T-cell (primary cell): ENCODE measurements at places on chromosomes 11 and 22.

DNA sequence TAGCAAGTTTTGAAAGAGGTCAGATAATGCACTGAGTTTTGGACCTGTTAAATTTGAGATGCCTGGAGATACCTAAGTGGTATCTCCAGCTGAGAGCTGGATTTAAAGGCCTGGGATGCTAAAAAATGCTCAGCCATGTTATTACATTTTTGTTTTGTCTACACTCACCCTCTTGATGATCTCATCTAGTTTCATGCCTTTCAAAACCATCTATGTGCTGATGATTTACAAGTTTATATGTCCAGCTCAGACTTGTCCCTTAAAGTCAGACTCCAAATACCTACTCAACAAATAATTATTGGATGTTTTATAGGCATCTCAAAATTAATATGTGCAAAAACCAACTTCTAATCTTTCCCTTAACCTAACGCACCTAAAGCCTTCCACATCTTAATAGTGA lies 103.6 kb upstream of the OR9G4 start:
- DNase-seq, result no peak
- H3K27ac ChIP-seq, result no peak overlapping the region
- no peaks in the 10 kb centered on the region for H3K4me1 ChIP-seq
- H3K36me3 ChIP-seq, result no peaks in the 10 kb centered on the region
- no peak overlapping the region for H3K4me3 ChIP-seq

DNA sequence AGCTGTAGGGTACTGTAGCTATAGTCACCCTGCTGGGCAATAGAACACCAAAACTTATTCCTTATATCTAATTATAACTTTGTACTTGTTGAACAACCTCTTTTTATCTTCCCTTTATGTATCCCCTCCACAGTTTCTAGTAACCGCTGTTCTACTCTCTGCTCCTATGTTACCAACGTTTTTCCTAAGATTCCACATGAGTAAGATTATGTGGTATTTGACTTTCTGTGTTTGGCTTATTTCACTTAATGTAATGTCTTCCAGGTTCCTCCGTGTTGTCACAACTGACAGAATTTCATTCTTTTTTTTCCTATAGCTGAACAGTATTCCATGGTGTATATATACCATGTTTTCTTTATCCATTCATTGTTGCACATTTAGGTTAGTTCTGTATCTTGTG lies 258.4 kb downstream of the DYNC2H1 start:
- H3K36me3 ChIP-seq, result no peaks in the 10 kb centered on the region
- no peak overlapping the region for H3K4me3 ChIP-seq
- no peak for DNase-seq

- no peaks in the 10 kb centered on the region for H3K4me1 ChIP-seq
- no peak for DNase-seq
- H3K36me3 ChIP-seq, result no peaks in the 10 kb centered on the region
These were observed 14.7 kb upstream of the VPREB1 start for GRCh38 chr22:22229683-22230420.

DNA sequence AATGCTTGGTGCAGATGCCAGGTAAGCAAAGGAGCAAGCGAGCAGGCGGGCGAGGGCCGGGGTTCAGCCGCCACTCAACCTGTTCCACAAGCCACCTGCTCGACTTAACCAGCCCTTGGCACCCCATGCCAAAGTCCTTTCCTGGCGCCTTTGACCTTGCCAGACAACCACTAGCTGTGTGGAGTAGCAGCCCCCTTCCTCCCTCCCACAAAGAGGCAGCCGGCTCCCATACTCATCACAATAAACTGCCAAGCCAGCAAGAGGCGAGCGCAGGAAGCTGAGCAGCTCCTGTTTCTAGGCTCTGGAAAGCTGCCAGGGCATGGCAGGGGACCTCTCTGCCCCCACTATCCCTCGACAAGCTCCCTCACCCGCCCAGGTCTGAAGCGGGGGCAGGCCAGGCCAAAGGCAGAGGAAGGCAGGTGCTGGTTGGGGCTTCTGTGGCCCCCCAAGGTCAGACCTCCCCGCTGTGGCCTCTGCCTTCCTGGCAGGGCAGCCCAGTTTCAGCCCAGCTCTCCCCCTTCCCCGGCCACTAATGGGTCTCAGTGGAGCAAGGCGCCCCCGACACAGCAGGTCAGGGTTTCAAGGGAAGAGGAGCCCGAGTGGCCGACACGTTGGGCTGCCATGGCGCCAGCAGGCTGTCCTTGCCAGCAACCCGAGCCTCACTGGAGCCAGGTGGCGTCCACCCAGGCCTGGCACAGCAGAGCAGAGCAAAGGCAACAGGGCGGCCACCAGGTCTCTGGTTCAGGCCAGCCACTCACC lies 15.3 kb downstream of the MACROD1 start:
- H3K4me1 ChIP-seq, result no peaks in the 10 kb centered on the region
- no peak overlapping the region for H3K4me3 ChIP-seq
- H3K27ac ChIP-seq, result no peak overlapping the region
- H3K27me3 ChIP-seq, result no peaks in the 10 kb centered on the region
- no peak for DNase-seq

GRCh38 chr22:33706100-33706499 lies 214.2 kb downstream of the LARGE1 start:
- no peaks in the 10 kb centered on the region for H3K36me3 ChIP-seq
- no peaks in the 10 kb centered on the region for H3K4me1 ChIP-seq
- no peak for DNase-seq
- no peaks in the 10 kb centered on the region for H3K27me3 ChIP-seq
- H3K4me3 ChIP-seq, result no peak overlapping the region

DNA sequence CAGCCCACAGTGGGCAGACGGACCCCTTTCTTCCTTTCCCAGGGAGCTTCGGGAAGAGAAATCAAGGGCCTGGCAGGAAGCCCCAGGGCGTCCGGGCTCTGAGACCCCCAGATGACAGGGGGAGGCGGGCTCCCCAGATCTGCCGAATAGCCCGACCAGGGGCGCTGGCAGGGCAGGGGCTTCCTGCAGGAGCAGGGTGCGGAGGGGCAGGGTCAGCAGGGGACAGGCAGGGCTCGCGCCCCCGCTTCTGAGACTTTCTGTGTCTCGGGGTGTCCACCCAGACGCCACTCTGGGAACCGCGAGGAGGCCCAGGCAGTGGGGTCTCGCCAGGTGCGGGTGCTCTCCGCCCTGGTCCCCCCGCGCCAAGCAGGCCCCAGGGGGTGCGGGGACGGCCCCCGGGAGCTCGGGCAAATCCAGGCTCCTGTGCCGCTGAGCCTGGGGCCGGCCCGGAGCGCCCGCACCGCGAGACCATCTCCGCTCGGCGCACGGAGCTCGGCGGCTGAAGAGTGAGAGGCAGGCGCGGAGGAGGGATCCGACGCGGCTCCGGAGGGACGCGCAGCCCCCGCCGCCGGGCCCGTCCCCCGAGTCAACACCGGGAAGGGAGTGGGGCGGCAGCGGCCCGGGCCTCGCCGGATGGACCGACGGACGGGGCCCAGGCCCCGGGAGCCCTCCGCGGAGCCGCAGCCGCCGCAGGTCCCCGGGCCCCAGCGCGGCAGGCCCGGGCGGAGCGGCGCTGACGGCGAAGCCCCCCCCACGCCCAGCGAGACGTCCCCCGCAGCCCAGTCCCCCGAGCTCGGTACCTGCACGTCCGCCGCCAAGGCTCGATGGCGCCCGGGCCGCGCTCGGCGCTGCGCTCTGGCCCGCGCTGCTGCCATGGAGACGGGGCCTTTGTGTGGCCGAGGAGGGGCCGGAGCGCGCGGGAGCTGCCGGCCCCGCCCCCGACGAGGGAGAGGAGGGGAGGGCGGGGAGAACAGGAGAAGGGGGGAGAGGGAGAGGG lies at the start of gene PLXNB2:
PLXNB2 (minus strand) TSS at position 894 of the 997 bp plus-strand sequence. CDS start 17,062 bp downstream, outside the sequence.
- no peak for DNase-seq
- H3K4me3 ChIP-seq, result peak within 1 kb of the TSS; percentile 23
- H3K27me3 ChIP-seq, result no peaks in the 10 kb centered on the region
- no peak within 1 kb of the TSS for H3K27ac ChIP-seq
- no peaks in the 10 kb centered on the region for H3K36me3 ChIP-seq
- H3K4me1 ChIP-seq, result no peaks in the 10 kb centered on the region

GRCh38 chr11:62553080-62553838 lies 6.7 kb upstream of the AHNAK start:
- peaks cover 85% of the 10 kb centered on the region for H3K4me1 ChIP-seq
- peak; percentile 65 for DNase-seq
- H3K4me3 ChIP-seq, result no peak overlapping the region
- peak overlapping the region; percentile 98 for H3K27ac ChIP-seq
- no peaks in the 10 kb centered on the region for H3K36me3 ChIP-seq

GRCh38 chr11:17558025-17558780 lies 11.1 kb downstream of the OTOG start:
- peaks cover 27% of the 10 kb centered on the region for H3K27me3 ChIP-seq
- no peak for DNase-seq
- H3K4me1 ChIP-seq, result no peaks in the 10 kb centered on the region
- H3K27ac ChIP-seq, result no peak overlapping the region

DNA sequence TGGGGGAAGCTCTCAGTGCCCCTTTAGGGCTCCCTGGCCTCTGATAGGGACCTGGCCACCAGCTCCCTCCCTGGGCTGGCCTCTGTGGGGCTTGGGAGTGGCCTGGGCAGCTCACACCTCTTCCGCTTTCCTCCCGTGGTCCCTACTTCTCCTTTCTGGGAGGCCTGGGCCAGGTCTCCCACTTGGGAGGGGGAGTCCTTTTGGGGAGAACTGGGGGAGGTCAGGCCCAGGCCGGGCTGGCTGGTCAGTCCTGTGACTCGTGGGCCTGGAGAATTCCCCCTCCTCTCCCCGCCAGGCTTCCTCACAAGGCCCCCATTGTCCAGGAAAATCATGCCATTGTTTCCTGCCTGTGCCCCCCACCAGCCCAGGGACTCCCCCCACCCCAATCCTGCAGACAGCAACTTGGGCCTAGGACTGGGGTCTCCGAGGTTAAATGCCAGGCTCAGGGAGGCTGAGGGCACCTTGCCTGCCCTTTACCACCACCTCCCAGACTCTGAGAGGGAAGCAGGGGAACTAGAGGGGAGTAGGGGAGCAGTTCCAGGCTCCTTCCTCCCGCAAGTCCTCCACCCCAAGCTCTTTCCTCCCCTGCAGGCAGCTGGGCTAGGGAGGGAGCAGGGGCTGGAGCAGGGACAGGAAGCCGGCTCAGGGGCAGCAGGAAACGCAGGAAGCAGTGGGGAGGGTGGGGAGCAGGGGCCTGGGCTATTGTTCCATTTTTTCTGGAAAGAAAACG lies 2.8 kb downstream of the MAP3K11 start:
- peaks cover 39% of the 10 kb centered on the region for H3K36me3 ChIP-seq
- no peaks in the 10 kb centered on the region for H3K27me3 ChIP-seq
- H3K4me1 ChIP-seq, result peaks cover 29% of the 10 kb centered on the region
- H3K4me3 ChIP-seq, result peak overlapping the region; percentile 32
- DNase-seq, result no peak

GRCh38 chr11:2261436-2262230 lies 8.8 kb downstream of the ASCL2 start:
- no peaks in the 10 kb centered on the region for H3K27me3 ChIP-seq
- peaks cover 4% of the 10 kb centered on the region for H3K4me1 ChIP-seq
- no peak overlapping the region for H3K4me3 ChIP-seq
- no peaks in the 10 kb centered on the region for H3K36me3 ChIP-seq
- no peak overlapping the region for H3K27ac ChIP-seq

DNA sequence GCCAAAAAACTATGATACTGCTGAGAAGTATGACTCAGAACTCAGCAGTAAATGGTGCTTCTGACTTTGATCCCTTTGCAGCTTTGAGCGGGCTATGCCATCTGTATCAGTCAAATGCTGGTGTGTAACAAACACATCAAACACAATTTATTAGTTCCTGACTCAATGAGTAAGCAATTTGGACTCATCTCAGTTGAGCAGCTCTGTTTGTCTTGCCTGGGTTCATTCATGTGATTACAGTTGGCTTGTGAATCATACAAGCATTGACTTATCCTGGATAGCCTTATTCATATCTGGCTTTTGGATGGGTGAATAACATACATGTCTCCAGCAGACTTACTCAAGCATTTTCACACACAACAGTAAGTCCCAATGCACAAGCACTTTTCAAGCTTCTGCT lies 858.8 kb downstream of the METTL15 start:
- no peak overlapping the region for H3K4me3 ChIP-seq
- no peaks in the 10 kb centered on the region for H3K36me3 ChIP-seq
- H3K27me3 ChIP-seq, result no peaks in the 10 kb centered on the region
- no peak overlapping the region for H3K27ac ChIP-seq
- no peaks in the 10 kb centered on the region for H3K4me1 ChIP-seq
- DNase-seq, result no peak

- no peak overlapping the region for H3K4me3 ChIP-seq
- H3K27ac ChIP-seq, result no peak overlapping the region
- no peak for DNase-seq
- no peaks in the 10 kb centered on the region for H3K27me3 ChIP-seq
- H3K36me3 ChIP-seq, result peaks cover 12% of the 10 kb centered on the region
These were observed 6.3 kb downstream of the CRY2 start for GRCh38 chr11:45853332-45854219.

GRCh38 chr22:37244114-37244921 lies at the start of gene RAC2:
RAC2 (minus strand) TSS chr22:37244269; CDS start chr22:37244148, 121 bp downstream.
- peak within 1 kb of the TSS; percentile 88 for H3K27ac ChIP-seq
- H3K4me3 ChIP-seq, result peak within 1 kb of the TSS; percentile 97
- H3K4me1 ChIP-seq, result peaks cover 33% of the 10 kb centered on the region

- H3K36me3 ChIP-seq, result no peaks in the 10 kb centered on the region
- H3K4me3 ChIP-seq, result no peak overlapping the region
- H3K4me1 ChIP-seq, result no peaks in the 10 kb centered on the region
- no peaks in the 10 kb centered on the region for H3K27me3 ChIP-seq
- H3K27ac ChIP-seq, result no peak overlapping the region
- DNase-seq, result no peak
These were observed 104.4 kb upstream of the PLET1 start for GRCh38 chr11:112364962-112365481.

GRCh38 chr22:32183625-32184024 lies 21.2 kb downstream of the RFPL2 start:
- no peaks in the 10 kb centered on the region for H3K36me3 ChIP-seq
- no peak overlapping the region for H3K27ac ChIP-seq
- H3K4me3 ChIP-seq, result no peak overlapping the region
- no peak for DNase-seq
- H3K27me3 ChIP-seq, result peaks cover 16% of the 10 kb centered on the region

GRCh38 chr11:128324051-128324481 lies 263.3 kb downstream of the ETS1 start:
- DNase-seq, result peak; percentile 30
- H3K27me3 ChIP-seq, result no peaks in the 10 kb centered on the region
- no peak overlapping the region for H3K4me3 ChIP-seq
- H3K36me3 ChIP-seq, result no peaks in the 10 kb centered on the region

DNA sequence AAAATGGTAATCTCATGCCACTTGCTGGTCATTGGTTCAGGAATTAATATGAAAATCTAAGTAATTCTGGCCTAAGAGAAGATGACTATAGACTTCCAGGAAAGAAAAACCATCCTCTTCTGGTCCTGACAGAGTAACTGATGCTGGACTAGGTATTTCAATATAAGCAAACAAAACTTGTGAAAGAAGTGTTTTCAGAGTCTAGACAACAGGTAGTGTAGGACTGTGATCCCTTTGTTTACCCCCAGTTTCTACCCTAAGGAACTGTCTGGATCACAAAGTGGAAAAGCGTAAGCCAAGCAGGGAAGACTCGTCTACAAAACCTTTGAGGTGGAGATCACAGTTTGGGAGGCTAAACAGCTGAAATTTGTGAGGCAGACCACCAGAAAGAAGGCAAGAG lies 30.4 kb upstream of the ARL14EP start:
- H3K4me1 ChIP-seq, result no peaks in the 10 kb centered on the region
- H3K27me3 ChIP-seq, result no peaks in the 10 kb centered on the region
- no peak overlapping the region for H3K4me3 ChIP-seq
